ENCODE measurements at places on chromosomes 6 and 20.

- DNase-seq: no peak
Observed at GRCh38 chr6:145070791-145071190, 664.5 kb downstream of the EPM2A start.

GRCh38 chr6:29927275-29927569 lies 15.1 kb upstream of the HLA-A start:
- no peak for DNase-seq

- DNase-seq: no peak
Observed at GRCh38 chr20:22063753-22064152, 358.3 kb downstream of the PAX1 start.

DNA sequence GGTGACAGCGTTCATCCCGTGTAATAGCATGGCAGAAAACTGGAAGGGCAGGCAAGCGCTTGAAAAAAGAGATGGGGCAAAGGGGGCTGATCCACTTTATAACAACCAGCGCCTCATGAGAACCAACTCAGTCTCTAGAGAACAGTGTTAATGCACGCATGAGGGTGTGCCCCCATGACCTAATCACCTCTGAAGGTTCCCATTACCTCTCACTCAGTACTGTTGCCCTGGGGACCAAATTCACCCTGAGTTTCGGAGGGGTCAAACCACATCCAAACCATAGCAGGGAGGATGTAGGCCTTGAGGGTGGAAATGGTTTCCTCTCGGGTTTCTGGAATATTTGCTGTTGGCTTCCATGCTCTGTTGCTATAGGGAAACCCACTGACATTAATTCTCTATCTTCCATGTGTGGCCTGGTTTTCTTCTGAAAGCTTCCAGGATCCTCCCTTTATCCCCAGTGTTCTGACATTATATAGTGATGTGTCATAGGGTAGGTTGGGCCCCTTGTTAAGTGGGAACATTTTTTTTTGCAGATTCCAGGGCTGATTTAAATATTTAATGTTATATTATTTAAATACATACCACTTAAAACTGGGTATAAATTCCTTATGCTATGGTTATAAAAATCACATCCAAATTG lies 65.2 kb downstream of the PPP1R14C start:
- DNase-seq: no peak

GRCh38 chr6:30915591-30915946 lies 1.5 kb downstream of the VARS2 start:
- DNase-seq: peak; percentile 32

DNA sequence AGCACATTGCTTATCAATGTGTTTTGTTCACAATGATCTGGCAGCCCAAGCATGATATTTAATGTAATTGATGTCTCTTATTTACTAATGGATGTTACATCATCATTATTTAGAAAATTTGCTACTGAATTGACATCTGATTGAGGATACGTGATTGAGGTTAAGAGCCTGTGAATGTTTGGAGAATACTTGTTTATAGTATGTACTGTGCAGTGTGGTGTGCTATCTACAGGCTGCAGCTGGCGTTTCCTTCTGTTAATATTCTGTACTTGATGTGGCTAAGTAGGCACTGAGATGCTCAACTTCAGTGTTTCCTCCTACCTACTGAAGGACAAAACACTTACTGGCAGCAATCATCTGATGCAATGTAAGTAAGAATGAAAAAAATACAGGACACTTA lies 709.6 kb upstream of the FLRT3 start:
- no peak for DNase-seq

DNA sequence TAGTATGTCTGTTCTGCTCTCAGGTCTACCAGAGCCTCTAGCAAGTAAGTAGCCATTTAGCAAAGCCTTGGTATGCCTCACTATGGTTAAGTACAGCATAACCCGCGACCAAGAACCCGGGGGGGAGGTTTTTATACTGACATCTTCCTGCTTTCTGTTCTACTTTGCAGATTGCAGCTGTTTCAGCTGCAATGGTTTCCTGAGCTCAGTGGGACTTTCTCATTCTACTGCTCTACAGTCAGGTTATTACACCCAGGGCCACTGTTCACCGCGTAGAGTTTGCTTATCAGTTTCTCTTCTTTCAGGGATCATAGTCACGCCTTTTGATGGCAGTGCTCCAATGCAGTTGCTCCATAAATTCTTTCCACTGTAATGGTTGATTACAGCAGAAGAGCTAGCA lies 631.3 kb downstream of the TFAP2A start:
- DNase-seq: no peak

DNA sequence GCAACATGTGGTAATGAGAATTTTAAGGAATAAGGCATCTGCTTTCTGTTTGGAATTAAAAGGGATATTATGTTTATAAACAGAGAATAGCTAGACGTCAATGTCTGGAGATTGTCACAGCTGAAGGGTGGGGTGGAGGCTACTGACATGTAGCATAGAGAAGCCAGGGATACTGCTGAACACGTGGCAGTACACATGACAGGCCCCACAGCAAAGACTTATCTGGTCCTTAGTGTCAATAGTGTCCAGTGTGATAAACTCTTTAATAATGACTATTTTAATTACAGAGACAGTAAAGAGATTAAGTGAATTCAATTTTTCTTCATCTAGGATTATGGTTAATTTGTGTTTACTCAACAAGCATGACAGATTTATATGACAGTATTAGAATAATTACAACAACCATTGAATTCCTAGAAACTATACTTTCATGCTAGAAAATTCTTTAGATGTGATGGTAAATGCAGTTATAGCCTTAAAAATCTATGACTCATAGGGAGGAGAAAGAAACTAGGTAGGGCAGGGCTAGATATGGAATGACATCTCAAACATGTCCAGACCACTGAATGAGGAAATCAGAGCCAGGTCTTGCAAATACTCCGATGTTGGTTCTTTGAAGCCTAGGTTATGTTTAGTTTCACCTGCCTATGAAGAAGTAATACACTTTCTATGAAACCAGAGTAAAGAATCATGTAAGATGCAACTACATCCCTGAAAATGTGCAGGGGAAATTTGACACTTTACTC lies 399.5 kb downstream of the PHF3 start:
- no peak for DNase-seq

GRCh38 chr20:45300961-45301360 lies 5.7 kb upstream of the RBPJL start:
- no peak for DNase-seq

- peak; percentile 21 for DNase-seq
Observed at GRCh38 chr20:59723607-59724456, 119.5 kb downstream of the PHACTR3 start.

- no peak for DNase-seq
Observed at GRCh38 chr20:22582964-22583772, 1.2 kb downstream of the FOXA2 start.

DNA sequence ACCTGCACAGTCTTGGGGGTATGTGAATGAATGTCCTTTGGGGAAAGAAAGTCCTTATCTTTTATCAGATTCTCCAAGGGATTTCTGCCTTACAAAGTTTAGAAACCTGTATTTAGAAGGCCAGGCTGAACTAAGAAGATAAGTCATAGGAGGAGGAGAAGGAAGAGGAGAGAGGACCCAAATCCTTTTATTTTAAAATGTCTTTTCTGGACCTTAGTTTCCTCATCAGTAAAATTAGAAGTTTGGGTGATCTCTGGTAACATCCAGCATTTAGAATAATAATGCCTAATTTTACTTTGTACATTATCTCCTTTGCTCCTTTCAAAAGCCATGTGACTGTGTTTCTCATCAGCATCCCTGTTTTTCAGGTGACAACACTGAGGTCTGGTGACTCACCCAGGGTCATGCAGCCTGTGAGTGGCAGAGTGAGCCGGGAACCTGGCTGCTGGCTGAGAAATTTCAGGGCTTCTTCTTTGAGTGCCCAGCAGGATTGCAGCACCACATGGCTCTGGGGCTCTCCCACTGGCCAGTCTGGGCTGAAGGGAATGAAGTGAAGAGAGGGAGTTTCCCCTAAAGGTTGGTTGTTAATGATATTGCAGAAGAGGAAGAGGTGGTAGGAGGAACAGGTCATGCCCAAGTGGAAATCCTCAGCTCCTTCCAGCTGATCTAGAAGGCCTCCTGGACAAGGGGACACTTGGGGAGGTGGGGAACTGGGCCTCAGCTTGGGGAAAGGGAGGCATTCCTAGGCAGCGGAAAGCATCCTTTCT lies 34.0 kb downstream of the VEGFA start:
- DNase-seq: no peak

GRCh38 chr6:142416179-142416578 lies 114.4 kb downstream of the ADGRG6 start:
- DNase-seq: no peak

DNA sequence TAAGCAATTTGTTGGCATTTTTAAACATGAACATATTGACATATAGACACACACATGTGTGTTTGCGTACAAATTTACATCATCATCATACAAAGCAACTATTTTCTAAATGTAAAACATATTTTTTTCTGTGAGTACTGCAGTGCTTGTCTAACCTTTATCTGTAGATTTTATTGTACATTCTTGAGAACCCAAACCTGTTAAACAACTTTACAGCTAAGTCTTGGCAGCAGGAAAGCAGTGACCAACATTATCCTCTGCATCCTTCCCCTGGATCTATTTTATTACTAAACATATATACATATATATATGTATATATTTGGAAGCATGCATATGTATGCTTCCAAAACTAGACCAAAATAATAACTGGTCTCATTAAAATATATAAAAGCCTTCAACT lies 10.4 kb upstream of the PLCB1 start:
- DNase-seq: no peak

GRCh38 chr6:48505621-48506020 lies 394.6 kb upstream of the PTCHD4 start:
- no peak for DNase-seq

DNA sequence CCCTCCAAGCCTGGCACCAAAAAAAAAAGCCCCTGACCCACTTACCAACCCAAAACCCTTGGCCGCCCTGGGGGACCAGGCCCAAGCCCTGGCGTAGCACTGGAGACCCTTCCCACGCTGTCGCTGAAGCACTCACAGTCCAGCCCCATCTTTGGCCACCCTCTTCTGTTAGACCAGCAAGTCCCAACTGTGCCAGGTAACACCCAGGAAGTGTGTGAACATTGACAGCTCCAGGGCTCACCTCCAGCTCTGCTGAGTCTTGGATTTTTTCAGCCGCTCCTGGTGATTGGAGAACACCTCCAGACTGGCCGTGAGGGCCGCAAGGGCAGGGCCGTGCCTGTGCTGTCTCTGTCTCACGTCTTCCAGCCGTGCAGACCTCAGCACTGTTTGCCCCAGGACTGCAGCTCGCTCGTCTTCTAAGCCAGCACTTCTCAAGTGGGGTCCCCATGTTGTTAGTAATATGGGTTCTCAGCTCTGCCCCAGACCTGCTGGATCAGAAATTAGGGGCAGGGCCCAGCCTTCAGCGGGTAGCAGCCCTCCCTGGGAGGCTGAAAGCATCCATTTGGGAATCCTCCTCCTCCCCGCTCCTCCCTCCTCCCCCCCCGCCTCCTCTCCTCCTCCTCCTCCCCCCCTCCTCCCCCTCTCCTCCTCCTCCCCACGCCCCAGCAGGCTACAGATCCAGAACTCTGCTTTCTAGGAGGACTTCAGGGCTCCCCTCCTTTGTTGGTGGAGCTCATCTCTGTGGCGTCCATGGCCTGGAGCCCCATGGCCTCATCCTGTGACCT lies 18.1 kb downstream of the NPEPL1 start:
- no peak for DNase-seq

Data from NCI-H446 treated with DMSO at 0.1 percent for 48 hours (cell line).